ENCODE measurements at places on chromosomes 3 and 15.
A peak's percentile ranks its signal among the peaks of the same experiment; 100 is the strongest.

DNA sequence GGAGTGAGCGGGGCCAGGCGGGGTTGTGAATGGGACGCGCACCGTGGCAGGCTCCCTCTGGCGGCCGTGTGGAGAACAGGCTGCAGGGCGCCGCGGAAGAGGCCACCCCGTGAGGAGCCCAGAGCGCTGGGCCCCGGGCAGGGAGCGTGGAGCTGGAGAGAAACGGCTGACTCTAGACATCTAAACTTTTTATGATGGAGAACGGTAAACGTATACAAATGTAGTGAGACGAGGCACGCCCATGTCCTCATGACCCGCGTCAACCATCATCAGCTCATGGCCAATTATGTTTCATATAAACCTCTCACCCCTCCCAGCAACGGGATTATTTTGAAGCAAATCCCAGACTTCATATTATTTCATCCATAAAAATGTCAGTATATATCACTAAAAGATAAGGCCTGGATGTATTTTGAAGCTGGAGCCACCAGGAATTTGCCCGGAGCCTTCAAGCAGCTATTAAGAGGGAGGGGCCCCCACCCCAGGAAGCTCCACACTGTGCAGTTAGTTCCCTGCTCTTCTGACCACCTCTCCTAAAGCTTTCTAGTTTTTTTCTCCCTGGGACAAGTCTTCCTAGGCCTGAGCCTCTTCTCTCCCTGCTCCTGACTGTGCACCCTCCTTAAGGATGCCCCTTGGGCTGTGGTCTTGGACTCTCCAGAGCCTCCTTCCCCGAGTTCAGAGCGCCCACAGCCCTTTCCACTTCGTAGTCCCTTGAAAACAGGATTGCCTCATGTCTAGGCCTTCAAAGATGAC is 149.5 kb downstream of the SMAD6 start:
- DNase-seq = peak; percentile 80

DNA sequence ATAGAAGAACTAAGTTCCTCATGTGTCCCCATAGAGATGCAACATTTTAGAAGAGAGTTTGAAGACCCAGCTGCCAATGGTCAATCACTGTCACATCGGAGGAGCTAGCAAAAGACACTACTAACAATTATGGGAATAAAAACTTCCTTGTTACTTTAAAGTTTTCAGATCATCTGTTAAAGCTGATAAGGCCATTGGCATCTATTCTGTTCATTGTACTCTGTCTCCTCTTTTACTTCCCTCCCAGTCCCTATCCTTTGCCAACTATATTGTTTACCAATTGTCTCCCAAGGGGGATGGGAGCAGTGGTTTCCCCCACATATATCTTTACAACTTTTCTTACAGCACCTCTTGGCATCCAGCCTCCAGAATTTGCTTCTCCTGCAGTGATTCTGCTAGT is 81.0 kb downstream of the FAM174B start:
- DNase-seq = no peak

DNA sequence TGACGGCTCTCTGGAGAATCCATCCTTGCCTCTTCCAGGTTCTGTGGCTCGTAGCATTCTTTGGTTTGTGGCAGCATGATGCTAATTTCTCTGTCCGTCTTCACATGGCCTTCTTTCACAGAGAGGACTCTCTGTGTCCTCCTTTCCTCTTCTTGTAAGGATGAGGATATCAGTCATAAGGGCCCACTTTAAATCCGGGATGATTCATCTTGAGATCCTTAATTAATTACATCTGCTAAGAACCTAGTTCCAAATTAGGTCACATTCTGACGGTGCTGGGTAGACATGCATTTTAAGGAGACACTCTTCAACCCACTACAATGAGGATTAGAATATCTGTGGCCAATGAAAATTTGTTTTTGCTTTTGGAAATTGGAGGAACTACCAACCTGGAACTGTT is 15.7 kb upstream of the GXYLT2 start:
- peak; percentile 87 for DNase-seq

- peak; percentile 82 for DNase-seq
Observed at GRCh38 chr3:157785102-157785826, 282.0 kb upstream of the VEPH1 start.

DNA sequence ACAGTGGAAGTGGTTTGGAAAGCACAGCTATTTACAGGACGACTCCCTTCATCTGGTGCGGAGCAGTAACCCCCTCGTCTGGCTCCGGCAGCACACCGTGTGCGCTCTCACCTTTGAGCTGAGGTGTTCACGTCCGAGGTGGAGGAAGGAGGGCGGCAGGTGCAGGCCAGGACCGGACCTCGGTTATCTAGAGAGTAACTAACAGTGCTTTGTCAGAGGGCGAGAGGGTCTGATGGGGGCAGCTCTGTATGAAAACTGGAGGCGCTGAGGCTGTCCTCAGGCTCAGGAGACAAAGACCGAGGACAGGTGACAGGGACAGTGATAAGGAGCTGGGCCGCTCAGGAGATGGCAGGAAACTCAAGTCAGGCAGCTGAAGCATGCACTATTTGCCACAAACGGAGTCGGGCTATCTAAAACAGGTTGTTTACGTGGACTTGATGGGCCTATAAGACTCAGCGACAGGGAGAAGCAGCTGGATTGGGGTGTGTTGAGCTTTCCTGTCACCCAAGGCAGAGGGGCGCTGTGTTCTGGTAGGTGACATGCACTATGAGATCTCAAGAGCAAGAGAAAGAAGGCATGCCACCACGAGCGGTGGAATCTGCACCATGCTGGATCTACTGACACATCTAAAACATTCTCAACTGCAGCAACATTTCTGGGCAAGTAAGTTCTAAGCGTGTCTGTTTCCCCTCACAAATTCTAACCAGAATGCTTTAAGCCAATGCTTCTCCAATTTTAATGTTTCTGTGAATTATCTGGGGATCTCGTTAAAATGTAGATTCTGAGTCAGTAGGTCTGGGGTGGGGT is 155.2 kb downstream of the XXYLT1 start:
- no peak for DNase-seq

DNA sequence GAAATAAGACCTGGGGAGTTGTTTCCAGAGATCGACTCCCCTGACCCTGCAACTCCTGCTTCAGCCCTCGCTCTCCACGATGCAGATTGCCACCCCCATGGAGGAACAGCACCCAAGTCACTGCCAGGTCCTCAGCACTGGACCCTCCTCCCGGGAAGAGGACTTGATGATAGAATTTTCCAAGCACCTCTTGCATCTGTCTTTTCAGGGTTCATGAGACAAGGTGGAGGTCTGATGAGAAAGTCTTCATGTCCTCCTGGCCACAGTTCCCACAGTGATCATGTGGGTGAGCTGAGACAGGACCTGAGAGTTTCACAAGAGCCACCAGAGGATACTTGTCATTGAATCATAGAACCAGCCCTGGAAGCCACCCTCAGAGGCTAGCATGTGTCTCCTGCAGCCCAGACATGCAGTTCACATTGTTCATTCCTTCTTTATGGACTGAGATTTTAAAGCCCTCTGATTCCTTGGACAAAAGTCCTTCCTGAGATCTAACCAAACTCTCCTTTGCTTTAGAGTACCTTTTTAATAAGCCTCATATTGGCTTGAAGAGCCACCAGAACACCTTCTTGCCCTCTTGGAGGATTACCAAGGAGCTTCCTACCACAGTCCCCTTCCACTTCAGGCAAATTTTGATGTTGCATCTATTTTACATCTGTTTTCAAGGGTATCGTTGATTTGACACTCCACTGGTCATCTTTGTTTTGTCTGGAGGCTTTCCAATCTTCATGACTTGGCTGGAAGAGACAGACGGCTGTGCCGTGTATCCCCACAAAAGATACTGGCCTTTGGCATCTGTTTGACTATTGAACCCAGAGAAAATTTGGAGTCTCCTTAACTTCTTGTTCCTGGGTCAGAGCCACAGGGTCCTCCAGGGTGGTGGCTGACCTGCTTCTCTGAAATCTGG is 224.8 kb upstream of the BHLHE40 start:
- DNase-seq = no peak

- no peak for DNase-seq
Observed at GRCh38 chr3:30353711-30354467, 252.5 kb upstream of the TGFBR2 start.

- no peak for DNase-seq
Observed at GRCh38 chr3:41196499-41197410, 2.5 kb upstream of the CTNNB1 start.

DNA sequence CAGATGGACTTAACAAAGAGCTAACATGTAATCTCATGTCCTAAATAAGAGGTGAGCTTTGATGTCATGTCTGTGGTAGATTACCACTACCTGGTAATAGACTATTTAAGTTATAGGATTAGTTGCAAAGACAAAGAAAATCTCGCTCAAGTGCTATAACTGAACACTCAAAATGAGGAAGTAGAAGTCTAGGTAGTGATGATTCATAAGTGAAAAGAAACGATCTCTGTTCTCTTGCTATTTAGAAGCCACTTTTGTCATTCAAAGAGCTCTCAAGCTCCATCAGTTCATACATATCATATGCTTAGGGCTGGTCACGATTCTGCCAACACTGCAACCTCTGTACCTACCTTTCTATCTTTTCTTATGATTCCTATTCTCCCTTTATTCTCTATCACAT is 110.9 kb downstream of the EDEM1 start:
- no peak for DNase-seq

GRCh38 chr3:52779837-52780585 is 2.6 kb downstream of the ITIH1 start:
- DNase-seq = no peak

DNA sequence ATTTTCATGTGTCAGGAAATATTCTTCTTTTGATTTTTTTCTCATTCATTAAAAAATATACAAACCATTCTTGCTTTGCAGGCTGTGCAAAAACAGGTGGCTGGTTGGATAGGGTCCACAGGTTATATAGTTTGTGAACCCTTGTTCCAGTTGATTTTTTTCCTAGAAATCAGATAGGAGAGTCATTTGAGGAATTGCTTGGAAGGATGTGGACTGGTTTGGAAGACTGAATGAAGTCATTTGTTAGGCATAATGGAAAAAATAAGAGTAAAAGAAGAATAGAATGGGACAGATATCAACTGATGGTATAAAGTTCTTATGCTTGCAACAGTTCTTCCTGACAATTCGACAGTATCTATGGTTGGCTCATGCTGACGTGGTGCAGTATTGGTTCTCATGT is 189.4 kb downstream of the PTPRG start:
- DNase-seq = no peak

GRCh38 chr15:67144609-67145311 is 79.4 kb downstream of the SMAD3 start:
- DNase-seq = peak; percentile 74

- DNase-seq = no peak
Observed at GRCh38 chr15:74157868-74158827, 15.4 kb upstream of the ISLR start.

DNA sequence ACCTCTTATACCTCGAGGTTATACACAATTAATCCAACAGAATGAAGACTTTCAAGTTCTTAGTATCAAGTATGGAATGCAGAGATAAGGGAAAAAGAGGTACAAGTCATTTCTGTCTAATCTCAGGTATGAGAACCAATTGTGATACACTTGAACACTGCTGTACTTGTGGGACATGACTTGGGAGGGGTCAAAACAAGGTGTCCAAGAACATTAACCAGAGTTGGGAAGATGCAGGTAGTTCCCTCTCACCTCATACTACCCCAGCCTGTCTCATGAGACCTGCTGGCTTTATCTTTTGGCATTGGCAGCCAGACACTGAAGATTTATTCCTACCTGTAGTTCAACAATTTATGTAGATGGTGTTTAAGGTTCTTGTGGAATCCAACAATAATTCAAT is 209.7 kb downstream of the NR1D2 start:
- no peak for DNase-seq

GRCh38 chr3:46987319-46987742 is 7.9 kb downstream of the NBEAL2 start:
- no peak for DNase-seq

DNA sequence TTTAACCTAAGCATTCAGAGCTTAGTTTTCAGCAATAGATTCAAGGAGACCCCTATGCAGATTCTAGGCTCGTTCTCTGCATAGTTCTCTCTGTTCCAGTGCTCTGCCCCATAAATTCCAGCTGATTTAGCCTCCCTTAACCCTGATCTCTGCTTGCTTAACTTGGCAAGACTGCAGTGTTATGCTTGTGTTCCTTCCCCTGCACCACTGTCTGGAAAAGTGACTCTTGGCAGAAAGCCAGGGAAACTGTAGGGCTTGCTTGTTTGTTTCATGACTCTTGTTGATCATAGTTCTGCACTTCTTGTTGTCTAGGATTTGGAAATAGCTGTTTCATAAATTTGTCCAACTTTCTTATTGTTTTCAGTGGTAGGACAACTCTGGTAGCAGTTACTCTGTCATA is 40.1 kb downstream of the ANAPC13 start:
- peak; percentile 89 for DNase-seq

GRCh38 chr3:23740517-23740965 is 65.2 kb upstream of the UBE2E1 start:
- DNase-seq = no peak

GRCh38 chr3:128021768-128022372 is 30.4 kb upstream of the SEC61A1 start:
- no peak for DNase-seq

- no peak for DNase-seq
Observed at GRCh38 chr3:127560051-127560787, 30.3 kb downstream of the TPRA1 start.

- DNase-seq = no peak
Observed at GRCh38 chr3:66603151-66603611, 102.4 kb upstream of the LRIG1 start.

DNA sequence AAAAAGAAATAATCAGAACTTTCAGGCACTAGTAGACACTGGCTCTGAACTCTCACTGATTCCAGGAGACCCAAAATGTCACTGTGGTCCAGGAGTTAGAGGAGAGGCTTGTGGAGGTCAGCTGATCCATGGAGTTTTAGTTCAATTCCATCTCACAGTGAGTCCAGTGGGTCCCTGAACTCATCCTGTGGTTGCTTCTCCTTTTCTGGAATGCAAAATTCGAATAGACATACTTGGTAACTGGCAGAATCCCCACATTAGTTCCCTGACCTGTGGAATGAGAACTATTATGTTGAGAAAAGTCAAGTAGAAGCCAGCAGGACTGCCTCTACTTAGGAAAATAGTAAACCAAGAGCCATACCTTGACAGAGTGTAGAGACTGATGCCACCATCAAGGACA is 87.3 kb upstream of the OXTR start:
- peak; percentile 12 for DNase-seq

GRCh38 chr3:39075910-39076309 is 24.1 kb downstream of the WDR48 start:
- DNase-seq = no peak

GRCh38 chr15:64246364-64247189 is 83.8 kb upstream of the PPIB start:
- DNase-seq = peak; percentile 68

DNA sequence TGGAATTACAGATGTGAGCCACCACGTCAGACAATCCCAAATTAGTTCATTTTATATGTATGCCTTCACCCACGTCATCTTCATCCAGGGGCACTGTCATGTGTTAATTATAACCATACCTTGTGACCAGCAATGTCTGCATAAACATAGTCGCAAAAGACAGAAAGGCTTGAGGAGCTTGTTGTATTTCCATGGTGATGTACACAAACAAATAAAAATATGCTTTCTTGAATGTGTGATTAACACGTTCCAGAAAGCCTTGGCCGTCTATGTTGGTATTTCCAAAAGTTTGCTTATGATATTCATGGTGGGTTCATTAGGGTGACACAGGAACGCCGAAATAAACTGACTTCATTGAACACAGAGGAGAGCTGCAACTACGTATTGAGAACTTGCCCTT is 524.7 kb upstream of the ZNF717 start:
- DNase-seq = peak; percentile 21

- no peak for DNase-seq
Observed at GRCh38 chr3:65432388-65433003, 606.2 kb downstream of the MAGI1 start.

GRCh38 chr3:133464573-133464972 is 64.7 kb downstream of the BFSP2 start:
- peak; percentile 53 for DNase-seq

- peak; percentile 66 for DNase-seq
Observed at GRCh38 chr15:80825361-80826030, 46.3 kb downstream of the CEMIP start.
